Bronchial epithelial cell (primary cell): ENCODE measurements at places on chromosomes 3 and 15. TPM values are rescaled to one million over a fixed set of nuclear protein-coding genes. Genes with fewer than 3 reads are reported as not detected.

GRCh38 chr15:43975326-43975725 lies 148.5 kb downstream of the WDR76 start:
- DNase-seq: no peak

The ALDH1A3 gene
- 217 and 666 TPM in 2 replicates for total RNA-seq

The RETNLB gene
- not detected in 2 replicates for total RNA-seq

The APOD gene
- total RNA-seq: 0.77 and 3.9 TPM in 2 replicates

DNA sequence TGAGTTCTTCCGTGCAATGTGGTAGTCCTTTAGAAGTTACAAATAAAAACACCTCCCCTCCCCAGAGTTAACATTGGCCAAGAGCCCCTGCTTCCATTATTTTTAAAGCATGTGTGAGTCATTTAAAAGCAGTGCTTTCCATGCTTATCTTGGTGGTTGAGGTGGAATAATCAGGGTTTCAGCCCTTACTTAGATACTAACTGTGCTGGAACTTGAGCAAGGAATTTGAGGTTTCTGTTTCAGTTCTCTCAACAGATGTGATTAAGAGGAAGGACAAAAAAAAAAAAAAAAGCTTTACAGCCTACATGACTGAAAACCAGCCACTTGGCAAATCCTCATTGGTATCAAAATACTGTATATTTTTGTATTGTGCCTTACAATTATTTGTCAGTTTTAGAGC lies 64.5 kb downstream of the CGNL1 start:
- DNase-seq: peak; percentile 48
